ENCODE measurements at places on chromosomes 2 and 18. TPM values are rescaled to one million over a fixed set of nuclear protein-coding genes. Genes with fewer than 3 reads are reported as not detected.
A peak's percentile ranks its signal among the peaks of the same experiment; 100 is the strongest.

Gene LINC00305
- total RNA-seq: not detected

Gene CRYGC
- 2.2 TPM for total RNA-seq

Gene IL37
- 1.3 TPM for total RNA-seq

Gene CHST10
- 14.6 TPM for total RNA-seq

Gene GBX2
- 0.47 TPM for total RNA-seq

Gene PPP1R1C
- 26.2 TPM for total RNA-seq

Gene CPLX4
- 0.31 TPM for total RNA-seq

Gene WDFY1
- 62.9 TPM for total RNA-seq

Gene DUSP19
- total RNA-seq: 4.3 TPM

DNA sequence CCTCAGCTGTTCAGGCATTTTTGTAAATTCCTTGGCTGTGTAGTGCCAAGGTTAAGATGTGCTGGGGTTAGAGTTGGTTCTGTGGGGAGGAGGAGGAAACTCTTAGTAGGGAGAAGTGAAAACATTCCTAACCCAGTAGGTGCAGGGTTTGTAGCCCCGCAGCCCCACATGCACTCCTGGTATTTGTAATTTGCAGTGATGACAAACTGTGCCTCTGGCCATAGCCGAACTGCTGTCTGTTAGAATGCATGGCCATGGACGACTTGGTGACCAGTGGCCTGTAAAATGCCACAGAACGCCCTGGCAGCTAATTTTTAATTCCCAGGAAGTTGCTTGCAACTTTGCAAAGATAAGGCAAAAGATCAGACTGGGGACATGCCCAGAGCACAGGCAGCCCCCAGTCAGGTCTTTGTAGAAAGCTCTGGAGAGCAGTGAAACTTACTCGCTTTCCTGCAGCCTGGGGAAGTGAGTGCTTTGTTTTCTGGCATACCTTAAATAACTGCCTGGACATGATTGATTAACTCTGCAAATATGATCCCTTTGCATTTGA lies 38.4 kb downstream of the LYPD6B start:
- H3K4me3 ChIP-seq: no peak overlapping the region
- DNase-seq: no peak
- H3K27ac ChIP-seq: no peak overlapping the region
- H3K36me3 ChIP-seq: no peaks in the 10 kb centered on the region
- no peaks in the 10 kb centered on the region for H3K4me1 ChIP-seq
- H3K27me3 ChIP-seq: no peaks in the 10 kb centered on the region

GRCh38 chr2:3301001-3301400 lies 76.6 kb downstream of the EIPR1 start:
- DNase-seq: no peak
- H3K27me3 ChIP-seq: no peaks in the 10 kb centered on the region
- no peak overlapping the region for H3K4me3 ChIP-seq
- no peaks in the 10 kb centered on the region for H3K36me3 ChIP-seq
- no peak overlapping the region for H3K27ac ChIP-seq
- no peaks in the 10 kb centered on the region for H3K4me1 ChIP-seq

DNA sequence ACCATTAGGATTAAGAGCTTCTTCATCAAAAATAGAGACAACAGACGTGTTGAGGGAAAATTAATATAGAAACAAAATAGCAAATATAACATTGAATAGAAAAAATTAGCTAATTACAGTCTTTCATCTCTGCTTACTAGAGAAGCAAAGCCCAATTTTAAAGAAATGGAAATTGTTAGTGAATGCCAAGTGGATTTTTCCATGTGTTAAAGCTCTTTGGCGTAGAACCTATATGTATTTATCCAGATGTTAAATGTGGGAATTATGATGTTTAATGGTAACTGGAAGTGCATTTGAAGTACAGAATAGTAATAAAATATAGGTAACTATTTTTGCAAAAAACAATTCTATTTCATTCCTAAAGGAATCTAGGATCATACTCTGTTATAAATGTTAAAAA lies 212.0 kb upstream of the COL3A1 start:
- no peaks in the 10 kb centered on the region for H3K27me3 ChIP-seq
- no peaks in the 10 kb centered on the region for H3K36me3 ChIP-seq
- DNase-seq: no peak
- H3K4me1 ChIP-seq: no peaks in the 10 kb centered on the region
- H3K27ac ChIP-seq: no peak overlapping the region

DNA sequence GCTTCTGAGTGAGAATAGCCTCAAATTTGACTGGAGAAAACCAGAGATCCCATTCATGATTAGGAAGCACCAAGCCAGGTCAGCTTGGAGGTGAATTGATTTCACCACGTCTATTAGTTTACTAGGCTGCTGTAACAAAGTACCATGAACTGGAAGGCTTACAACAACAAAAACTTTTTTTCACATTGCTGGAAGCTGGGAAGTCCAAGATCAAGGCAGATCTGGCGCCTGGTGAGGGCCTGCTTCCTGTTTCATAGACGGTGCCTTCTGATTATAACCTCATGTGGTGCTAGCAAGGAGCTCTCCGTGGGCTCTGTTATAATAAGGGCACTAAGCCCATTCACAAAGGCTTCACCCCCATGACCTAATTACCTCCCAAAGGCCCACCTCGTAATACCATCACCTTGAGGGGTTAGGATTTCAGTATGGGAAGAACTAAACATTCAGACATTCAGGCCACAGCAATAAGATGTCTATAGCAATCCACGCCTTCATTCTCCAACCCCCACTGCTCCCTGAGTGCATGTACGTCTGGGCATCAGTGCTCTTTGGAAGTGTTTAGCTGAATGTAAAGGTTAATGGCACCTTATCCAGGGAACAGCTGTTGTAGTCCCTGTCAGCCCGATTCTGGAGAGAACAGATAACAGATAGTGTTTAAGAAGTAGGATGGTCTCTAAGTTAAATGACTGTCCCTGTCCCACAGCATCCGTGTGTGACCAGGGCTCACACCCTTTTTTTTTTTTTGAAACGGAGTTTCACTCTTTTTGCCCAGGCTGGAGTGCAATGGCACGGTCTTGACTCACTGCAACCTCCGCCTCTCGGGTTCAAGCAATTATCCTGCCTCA lies 89.2 kb downstream of the SOCS6 start:
- no peak overlapping the region for H3K4me3 ChIP-seq
- H3K4me1 ChIP-seq: peaks cover 4% of the 10 kb centered on the region
- no peaks in the 10 kb centered on the region for H3K27me3 ChIP-seq
- H3K36me3 ChIP-seq: no peaks in the 10 kb centered on the region

GRCh38 chr18:74276609-74277008 lies 15.2 kb downstream of the CYB5A start:
- H3K4me1 ChIP-seq: peaks cover 4% of the 10 kb centered on the region

GRCh38 chr2:177165061-177165583 lies 47.5 kb upstream of the HNRNPA3 start:
- no peaks in the 10 kb centered on the region for H3K36me3 ChIP-seq
- peak overlapping the region; percentile 95 for H3K27ac ChIP-seq
- peaks cover 25% of the 10 kb centered on the region for H3K4me1 ChIP-seq

- DNase-seq: no peak
- no peaks in the 10 kb centered on the region for H3K4me1 ChIP-seq
- no peaks in the 10 kb centered on the region for H3K27me3 ChIP-seq
- H3K36me3 ChIP-seq: no peaks in the 10 kb centered on the region
- H3K4me3 ChIP-seq: no peak overlapping the region
These were observed 146.4 kb downstream of the CCDC102B start for GRCh38 chr18:68944330-68944729.

GRCh38 chr2:1744446-1745170 lies at the start of gene PXDN:
PXDN (minus strand) TSS chr2:1744515; CDS start chr2:1744455, 60 bp downstream.
- no peaks in the 10 kb centered on the region for H3K36me3 ChIP-seq
- peak within 1 kb of the TSS; percentile 69 for H3K4me3 ChIP-seq
- no peaks in the 10 kb centered on the region for H3K27me3 ChIP-seq
- DNase-seq: peak; percentile 51

DNA sequence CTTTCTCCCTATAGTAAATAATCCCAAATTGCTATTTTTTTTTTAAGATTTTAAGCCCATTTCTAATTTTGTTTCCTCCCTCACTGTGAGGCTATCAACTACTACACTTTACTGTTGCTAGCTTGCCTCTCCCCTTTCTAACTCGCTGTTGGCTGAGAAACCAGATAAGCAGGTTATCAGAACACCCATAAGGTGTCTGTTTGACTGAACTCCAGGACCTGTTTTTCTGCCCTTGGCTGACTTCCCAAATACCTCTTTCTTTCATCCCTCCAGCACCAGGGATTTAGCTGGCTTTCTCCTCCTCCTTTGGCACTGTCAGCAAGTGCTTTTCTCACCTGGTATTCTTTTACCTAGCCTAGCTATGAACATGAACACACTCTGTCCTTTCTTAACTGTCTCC lies 11.1 kb downstream of the TRAK2 start:
- no peak for DNase-seq
- H3K27me3 ChIP-seq: no peaks in the 10 kb centered on the region
- H3K4me1 ChIP-seq: no peaks in the 10 kb centered on the region
- H3K36me3 ChIP-seq: no peaks in the 10 kb centered on the region
- H3K4me3 ChIP-seq: no peak overlapping the region

DNA sequence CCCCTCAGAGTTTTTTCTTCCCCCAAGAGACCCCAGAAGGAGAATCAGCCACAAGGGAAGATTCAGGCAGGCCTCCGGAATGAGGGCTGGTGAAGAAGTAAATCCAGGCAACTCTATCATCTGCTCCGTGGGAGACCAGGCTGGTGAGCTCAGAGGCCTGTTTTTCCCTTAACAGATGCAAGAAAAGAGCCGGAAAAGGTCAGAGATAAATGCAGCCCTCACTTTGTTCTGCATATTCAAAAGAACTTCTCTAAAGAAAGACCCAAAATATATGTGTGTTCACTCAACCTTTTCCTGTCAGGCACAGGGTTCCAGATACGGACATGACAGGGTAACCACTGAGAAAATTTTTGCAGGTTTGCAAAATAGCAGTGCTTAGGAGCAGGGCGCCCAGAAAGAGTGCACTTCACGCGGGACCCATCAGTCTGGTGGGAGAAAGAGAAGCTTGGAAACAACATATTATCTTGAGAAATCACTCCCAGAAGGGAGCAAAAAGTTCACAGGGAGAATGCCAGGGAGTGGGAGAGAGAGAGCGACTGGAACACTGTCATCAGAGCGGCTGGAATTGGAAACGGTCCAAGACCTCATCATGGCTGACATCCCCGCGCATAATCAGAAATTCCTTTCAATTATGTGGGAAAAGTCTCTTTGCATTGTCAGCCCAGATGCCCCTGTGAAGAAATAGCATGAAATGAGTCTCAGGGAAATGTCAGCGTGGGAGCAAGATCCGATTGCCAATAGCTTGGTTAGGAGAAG lies 244.8 kb upstream of the SLC14A2 start:
- no peak overlapping the region for H3K4me3 ChIP-seq
- no peak overlapping the region for H3K27ac ChIP-seq
- H3K36me3 ChIP-seq: no peaks in the 10 kb centered on the region
- H3K27me3 ChIP-seq: no peaks in the 10 kb centered on the region

GRCh38 chr2:223576873-223577272 lies 25.3 kb downstream of the SCG2 start:
- H3K4me3 ChIP-seq: no peak overlapping the region
- no peaks in the 10 kb centered on the region for H3K36me3 ChIP-seq
- no peak for DNase-seq
- no peaks in the 10 kb centered on the region for H3K4me1 ChIP-seq
- H3K27ac ChIP-seq: no peak overlapping the region
- H3K27me3 ChIP-seq: no peaks in the 10 kb centered on the region

DNA sequence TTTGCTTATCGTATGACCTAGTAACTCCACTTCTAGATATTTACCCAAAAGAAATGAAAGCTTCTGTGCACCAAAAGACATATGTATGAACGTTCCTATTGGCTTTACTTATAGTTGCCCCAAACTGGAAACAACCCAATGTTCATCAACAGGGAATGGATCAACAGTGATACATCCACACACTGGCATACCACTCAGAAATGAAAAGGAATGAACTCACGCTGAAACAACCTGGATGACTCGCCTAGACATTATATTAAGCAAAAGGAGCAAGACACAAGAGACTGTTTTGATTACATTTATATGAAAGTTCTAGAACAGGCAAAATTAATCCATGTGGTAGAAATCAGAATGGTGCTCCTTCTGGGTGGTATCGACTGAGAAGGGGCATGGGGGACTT lies 18.9 kb downstream of the ADRA2B start:
- H3K27me3 ChIP-seq: no peaks in the 10 kb centered on the region
- peaks cover 28% of the 10 kb centered on the region for H3K4me1 ChIP-seq
- H3K27ac ChIP-seq: no peak overlapping the region
- no peak for DNase-seq
- no peaks in the 10 kb centered on the region for H3K36me3 ChIP-seq
- no peak overlapping the region for H3K4me3 ChIP-seq

DNA sequence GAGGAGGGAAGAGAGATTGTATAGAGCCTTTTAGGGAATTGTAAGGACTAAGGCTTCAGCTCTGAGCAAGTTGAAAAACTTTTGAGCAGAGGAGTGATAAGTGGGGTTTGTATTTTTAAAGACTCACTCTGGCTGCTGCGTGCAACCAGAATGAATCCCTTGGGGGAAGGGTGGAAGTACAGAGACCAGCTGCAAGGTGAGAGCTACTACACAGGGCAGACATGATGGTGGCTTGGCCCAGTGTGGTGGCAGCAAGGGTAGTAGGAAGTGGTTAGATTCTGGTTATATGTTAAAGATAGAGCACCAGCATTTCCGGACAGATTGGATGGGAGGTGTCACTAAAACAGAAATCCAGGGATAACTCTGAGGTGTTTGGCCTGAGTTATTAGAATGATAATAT lies 10.1 kb upstream of the SESTD1 start:
- peak overlapping the region; percentile 85 for H3K27ac ChIP-seq
- no peaks in the 10 kb centered on the region for H3K36me3 ChIP-seq
- peaks cover 16% of the 10 kb centered on the region for H3K4me1 ChIP-seq
- H3K27me3 ChIP-seq: no peaks in the 10 kb centered on the region
- H3K4me3 ChIP-seq: no peak overlapping the region

- no peak for DNase-seq
- no peaks in the 10 kb centered on the region for H3K4me1 ChIP-seq
- H3K27ac ChIP-seq: no peak overlapping the region
- no peak overlapping the region for H3K4me3 ChIP-seq
These were observed 39.4 kb upstream of the ASB1 start for GRCh38 chr2:238387332-238387731.

- peak; percentile 66 for DNase-seq
- H3K27me3 ChIP-seq: no peaks in the 10 kb centered on the region
- H3K4me1 ChIP-seq: peaks cover 12% of the 10 kb centered on the region
- H3K4me3 ChIP-seq: peak overlapping the region; percentile 93
- no peaks in the 10 kb centered on the region for H3K36me3 ChIP-seq
These were observed 583 bp downstream of the CERS6 start for GRCh38 chr2:168456521-168457189.

- no peak for DNase-seq
- no peaks in the 10 kb centered on the region for H3K36me3 ChIP-seq
- H3K27ac ChIP-seq: peak overlapping the region; percentile 42
- H3K27me3 ChIP-seq: no peaks in the 10 kb centered on the region
These were observed 75.6 kb upstream of the EPB41L3 start for GRCh38 chr18:5619376-5619775.

All from testis (tissue), 5 donors.